ENCODE measurements at places on chromosomes 11 and 22. TPM values are rescaled to one million over a fixed set of nuclear protein-coding genes. Genes with fewer than 3 reads are reported as not detected.

TECTA gene
- 0.12 TPM for total RNA-seq

KCNJ1 gene
- not detected for total RNA-seq

MEI1 gene
- total RNA-seq, result not detected

DRD2 gene
- total RNA-seq, result 0.67 TPM

MPZL2 gene
- 47.2 TPM for total RNA-seq

SC5D gene
- total RNA-seq, result 164 TPM

PATE4 gene
- total RNA-seq, result not detected

RCOR2 gene
- 4.4 TPM for total RNA-seq

HPX gene
- total RNA-seq, result 367 TPM

AP5B1 gene
- 19.5 TPM for total RNA-seq

OR52K1 gene
- 0.04 TPM for total RNA-seq

TSSK2 gene
- total RNA-seq, result not detected

TOMM22 gene
- total RNA-seq, result 57.7 TPM

CCDC116 gene
- 0.30 TPM for total RNA-seq

All from hepatocyte (in vitro differentiated cells).